ENCODE measurements at places on chromosomes 16 and 17.

- no peak for DNase-seq
These were observed 354.6 kb upstream of the CDH11 start for GRCh38 chr16:65476448-65476955.

- DNase-seq: no peak
These were observed 70.1 kb upstream of the HAS3 start for GRCh38 chr16:69035375-69035774.

GRCh38 chr17:42519546-42520491 is 16.2 kb upstream of the NAGLU start:
- no peak for DNase-seq

- DNase-seq: no peak
These were observed 353.3 kb downstream of the SEC14L1 start for GRCh38 chr17:77493901-77494663.

DNA sequence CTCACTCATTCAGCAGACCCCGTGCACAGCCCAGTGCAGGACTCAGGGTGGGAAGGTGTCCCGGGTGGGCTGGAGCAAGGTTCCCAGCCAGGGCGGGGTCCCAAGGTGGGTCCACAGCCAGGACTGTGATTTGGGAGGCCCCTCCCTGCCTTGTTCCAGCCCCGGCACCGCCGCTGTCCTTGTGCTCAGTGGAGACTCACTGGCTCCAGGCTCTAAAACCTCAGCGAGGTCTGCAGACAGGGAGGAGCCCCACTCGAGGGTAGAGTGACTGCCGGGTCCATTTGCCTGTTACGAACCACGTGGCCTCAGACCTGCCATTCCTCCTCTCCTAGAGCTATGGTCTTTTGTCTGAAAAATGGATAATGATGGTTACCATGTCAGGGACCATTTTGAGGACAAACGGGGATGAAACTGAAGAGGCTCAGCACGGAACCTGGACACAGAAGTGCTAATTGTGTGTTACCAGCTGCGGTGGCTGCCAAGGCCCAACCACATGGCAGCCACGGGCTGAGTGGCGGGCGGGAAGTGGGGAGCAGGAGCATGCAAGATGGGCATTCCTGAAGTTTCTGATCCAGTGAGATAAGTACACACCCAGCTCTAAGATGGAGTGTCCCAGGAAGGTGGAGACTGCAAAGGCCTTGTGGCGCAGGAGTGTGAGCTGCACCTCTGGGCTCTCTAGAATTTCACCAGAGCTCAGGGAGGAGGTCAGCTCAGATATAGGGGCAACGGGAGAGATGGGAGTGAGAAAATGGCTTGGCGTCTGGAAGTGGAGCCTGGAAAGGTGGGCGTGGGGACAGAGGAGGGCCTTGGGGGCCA is 317.6 kb downstream of the SEC14L1 start:
- no peak for DNase-seq

- DNase-seq: no peak
These were observed 30.0 kb downstream of the SF3B3 start for GRCh38 chr16:70553645-70554044.

DNA sequence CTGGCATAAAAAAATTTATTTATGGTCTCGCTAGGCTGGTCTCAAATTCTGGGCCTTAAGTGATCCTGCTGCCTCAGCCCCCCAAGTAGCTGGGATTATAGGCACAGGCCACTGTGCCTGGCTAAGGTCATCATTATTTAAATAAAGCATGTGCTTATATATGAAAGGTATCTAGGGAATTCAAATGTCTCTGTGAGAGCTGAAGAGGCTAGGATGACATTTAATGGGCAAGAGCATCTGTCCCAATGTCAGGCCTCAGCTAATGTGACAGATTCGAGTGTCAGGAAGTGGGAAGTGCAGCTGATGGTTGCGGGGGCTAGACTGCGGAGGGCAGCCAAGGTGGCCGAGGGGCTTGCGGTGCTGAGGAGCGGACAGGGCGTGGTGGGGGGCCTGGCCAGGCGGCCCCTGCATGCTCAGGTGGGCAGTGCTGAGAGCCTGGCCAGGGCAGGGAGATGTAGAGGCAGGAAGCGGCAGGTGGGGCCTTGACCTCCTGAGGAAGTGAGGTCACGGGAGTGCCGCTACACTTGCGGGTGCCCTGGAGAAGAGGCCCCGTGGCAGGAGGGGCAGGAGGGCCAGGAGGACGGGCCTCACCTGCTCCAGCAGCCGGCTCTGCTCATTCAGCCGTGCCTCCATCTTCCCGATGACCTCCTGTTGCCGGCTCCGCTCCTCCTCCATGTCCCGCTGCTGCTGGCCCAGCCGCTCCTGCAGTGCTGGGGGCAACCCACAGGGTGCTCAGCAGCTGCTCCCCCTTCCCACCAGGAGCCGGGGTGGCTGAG is 12.6 kb upstream of the MRPL38 start:
- no peak for DNase-seq

GRCh38 chr17:63927464-63928171 is 4.5 kb downstream of the CD79B start:
- no peak for DNase-seq

GRCh38 chr17:52030052-52030451 is 128.5 kb downstream of the CA10 start:
- DNase-seq: no peak

- no peak for DNase-seq
These were observed 574.4 kb upstream of the SOX9 start for GRCh38 chr17:71546419-71546818.

DNA sequence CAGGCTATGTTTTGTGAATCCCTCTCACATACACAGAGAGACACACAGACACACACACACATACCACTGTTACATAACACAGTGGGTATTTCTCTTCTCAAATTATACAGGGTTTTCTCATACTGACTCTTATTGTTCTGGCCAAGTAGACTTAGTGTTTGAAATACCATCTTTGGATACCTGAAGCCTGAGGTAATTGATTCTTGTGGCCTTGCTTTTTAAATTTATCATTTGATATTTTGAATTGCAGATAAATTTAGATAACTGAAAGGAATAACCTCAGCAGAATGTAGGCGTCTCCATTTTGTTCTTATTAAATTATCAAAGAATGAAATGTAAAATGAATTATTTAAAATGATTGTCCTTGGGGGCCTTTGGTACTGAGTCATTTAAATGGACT is 223.8 kb downstream of the LGALS9B start:
- no peak for DNase-seq

DNA sequence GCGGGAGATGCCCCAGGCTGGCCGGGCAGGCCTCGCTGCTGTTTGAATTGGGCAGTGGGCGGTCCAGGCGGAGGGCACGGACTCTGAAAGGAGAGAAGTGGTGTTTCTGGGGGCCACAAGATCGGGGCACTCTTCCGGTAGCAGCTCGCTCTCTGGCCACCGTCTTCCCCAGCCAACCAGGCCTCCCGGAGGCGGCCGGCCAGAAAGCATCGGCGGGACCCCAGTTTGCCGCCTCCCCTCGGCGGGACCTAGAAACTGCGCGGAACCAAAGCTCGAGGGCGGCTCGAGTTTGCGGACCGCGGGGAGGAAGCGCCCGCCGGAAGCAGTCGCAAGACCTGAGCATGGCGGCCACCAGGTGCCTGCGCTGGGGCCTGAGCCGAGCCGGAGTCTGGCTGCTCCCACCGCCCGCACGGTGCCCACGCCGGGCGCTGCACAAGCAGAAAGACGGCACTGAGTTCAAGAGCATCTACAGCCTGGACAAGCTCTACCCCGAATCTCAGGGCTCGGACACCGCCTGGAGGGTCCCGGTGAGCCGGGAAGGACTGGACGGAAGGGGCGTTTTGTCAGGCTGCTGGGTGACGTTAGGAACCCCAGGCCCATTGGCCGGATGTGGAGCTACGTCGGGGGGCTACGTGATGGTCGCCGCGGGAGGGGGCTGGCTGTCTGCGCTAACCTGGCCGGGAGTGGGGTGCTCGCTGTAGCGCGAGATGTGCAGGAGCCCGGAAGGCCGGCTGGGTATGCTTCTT is at the start of gene MRPL58:
Gene MRPL58, plus strand, starts transcription at position 325 of the 746 bp plus-strand sequence. Its CDS starts 17 bp downstream, at position 342.
- DNase-seq: peak; percentile 61

DNA sequence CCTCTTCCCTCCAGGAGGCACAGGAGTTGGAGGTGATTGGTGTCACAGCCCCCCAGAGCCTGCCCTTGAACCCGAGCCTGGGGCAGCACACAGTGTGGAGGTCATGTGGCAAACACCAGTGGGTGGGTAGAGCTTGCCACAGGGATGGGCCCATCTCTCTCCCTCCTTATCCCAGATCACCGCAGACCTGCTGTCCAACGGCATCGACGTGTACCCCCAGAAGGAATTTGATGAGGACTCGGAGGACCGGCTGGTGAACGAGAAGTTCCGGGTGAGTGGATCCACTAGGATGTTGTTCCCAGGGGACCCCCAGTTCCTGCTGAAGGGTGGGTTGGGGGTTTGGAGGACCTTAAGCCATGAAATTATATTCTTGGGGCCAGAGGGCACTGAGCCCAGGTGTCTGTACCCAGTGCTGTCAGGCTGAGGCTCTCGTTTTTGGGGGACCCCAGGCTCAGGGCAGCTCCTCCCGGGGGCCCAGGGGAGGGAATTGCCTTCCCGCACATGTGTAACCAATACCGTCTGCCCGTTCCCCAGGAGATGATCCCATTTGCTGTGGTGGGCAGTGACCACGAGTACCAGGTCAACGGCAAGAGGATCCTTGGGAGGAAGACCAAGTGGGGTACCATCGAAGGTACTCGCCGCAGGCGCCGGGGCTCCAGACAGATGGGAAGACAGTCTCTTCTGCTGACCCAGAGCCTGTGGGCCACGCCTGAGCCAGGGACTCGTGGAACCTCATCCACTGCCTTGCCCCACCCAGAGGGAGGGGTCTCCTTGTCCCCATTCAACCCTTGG is 351.9 kb downstream of the SEC14L1 start:
- no peak for DNase-seq
